ENCODE measurements at places on chromosomes 1 and 21. TPM values are rescaled to one million over a fixed set of nuclear protein-coding genes. Genes with fewer than 3 reads are reported as not detected.

DNA sequence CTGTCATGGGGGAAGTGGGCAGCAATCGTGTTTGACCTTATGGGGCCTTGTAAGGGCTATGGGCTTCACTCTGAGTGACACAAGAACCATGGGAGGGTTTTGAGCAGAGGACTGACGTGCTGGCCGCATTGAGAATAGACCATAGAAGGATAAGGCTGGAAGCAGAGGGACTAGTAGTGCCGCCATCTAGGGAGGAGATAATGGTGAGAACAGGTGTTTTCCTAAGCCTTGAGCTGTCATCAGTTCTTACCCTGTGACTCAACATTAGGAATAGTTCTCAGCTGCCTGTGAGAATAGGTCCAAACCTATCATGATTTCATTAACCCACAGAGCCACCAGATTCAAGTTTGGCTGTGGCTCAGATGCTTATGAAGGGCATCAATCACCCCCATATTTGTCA is 228.5 kb downstream of the CACNA1E start:
- no peak for DNase-seq

DNA sequence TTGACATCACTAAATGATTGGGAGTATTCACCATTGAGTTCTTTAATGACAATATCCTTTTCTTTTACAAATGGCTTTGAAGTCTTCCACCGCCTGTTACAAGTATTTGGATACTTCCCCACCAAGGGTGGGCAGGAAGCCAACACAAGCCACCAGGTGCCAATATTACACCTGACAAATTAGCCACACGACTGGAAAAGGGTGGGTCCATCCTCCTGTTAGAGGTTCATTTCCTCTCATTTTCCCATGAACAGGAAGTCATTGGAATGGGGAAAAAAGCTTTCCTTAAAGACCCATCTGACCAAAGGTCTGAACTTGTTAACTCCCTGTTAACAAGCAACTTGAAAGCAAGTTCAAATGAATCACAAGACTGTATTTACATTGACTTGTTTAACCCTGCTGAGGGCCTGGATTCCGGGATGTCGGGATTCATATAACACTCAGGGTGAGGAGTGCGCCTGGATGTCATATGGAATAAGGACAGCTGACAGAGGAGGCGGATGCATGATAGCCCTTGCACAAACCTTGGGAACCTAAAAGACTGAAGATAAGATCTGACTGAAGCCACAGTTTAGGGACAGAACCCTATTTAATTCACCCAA is 40.5 kb upstream of the PROX1 start:
- no peak for DNase-seq

DNA sequence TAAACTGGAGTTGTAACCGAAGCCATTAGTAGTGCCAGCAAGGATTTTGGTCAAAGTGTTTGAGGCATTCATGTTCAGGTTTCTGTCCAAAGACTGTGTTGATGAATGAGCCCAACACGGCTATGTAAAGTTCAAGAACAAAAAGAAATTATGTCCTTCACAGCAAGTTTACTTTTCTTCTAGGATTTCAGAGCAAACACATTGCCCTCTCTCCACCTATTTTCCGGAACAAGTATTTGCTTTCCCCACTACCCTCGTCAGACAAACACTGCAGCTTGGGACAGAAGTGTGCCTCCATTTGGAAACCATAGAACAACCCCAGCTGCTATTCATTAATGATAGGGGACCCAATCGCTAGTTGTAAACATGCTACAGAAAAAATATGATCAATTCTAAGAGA is 151.4 kb upstream of the C1orf105 start:
- DNase-seq, result no peak

- DNase-seq, result no peak
Observed at GRCh38 chr1:98045767-98046641, 125.2 kb upstream of the DPYD start.

- DNase-seq, result no peak
Observed at GRCh38 chr21:22827422-22827821, 1829.2 kb downstream of the NCAM2 start.

- no peak for DNase-seq
Observed at GRCh38 chr1:227914801-227915563, 32.8 kb downstream of the WNT9A start.

GRCh38 chr1:116902027-116902426 is 7.7 kb upstream of the PTGFRN start:
- DNase-seq, result no peak

DNA sequence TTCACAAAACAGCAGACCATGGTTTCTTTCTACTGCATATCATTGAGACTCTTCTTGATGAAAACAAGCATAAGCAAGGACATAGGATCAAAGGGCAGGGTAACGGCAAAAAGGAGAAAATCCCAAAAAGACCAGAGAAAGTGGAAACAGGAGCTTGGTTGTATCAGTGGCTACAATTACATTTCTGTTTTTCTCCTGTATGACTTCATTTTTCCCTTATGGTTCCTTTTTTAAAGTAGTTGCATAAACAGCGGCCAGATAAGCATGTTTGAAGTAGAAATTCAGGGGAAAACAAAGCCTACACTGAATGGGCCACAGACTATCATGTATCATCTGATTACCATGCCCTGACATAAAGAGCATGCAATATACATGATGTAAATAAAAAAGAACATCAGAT is 4.6 kb downstream of the EGLN1 start:
- DNase-seq, result no peak

DNA sequence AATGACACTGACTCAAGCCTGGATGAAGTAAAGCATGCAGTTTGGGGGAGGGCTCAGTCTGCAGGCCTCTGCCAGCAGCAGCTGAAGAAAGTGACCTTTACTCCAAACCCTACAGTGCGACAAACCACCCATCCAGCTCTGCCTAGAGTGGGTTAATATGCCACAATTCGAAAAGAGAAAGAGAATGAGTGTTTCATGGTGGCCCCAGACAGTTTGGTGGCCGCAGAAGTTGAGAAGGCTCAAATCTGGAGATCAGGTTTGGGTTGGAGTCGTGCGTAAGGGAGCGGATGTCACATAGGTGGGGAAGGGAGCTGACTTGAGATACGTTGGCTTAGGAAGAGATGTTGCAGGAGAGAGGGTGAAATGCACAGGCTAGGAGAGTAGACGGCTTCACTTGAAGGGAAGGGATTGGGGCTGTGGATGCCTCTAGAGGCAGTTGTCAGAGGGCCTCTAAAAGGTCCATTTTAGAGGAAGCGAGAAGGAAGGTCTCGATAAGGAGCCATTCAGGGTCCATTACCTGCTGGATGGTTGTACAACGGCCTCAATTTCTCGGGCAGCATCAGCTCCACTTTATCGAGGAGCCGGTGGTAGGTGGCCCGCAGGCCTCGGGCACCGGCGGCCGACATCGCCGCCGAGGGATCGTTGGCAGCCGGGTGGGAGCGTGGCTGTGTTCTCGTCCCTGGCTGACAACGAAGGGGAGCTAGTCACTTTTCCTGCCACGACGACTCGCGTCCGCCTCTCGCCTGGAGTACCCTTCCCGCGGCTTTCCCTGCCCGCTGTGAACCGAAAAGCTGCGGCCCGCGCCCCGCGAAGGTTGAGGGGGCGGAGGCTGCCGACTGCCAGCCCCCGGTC is 1.0 kb upstream of the DCAF6 start:
- DNase-seq, result no peak

- no peak for DNase-seq
Observed at GRCh38 chr21:39384674-39385298, 35.9 kb upstream of the HMGN1 start.

DNA sequence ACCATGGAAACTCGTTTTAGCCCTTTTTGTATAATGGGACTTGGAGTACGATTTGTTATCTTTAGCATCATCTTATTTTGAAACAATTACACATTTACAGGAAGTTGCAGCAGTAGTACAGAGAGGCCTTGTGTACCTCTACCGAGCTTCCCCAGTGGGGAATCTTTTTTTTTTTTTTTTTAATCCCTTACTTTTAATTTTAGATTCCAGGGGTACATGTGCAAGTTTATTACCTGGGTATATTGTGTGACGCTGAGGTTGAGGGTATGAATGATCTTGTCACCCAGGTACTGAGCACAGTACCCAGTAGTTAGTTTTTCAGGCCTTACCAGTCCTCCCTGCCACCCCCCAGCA is 45.9 kb downstream of the HHAT start:
- no peak for DNase-seq

DNA sequence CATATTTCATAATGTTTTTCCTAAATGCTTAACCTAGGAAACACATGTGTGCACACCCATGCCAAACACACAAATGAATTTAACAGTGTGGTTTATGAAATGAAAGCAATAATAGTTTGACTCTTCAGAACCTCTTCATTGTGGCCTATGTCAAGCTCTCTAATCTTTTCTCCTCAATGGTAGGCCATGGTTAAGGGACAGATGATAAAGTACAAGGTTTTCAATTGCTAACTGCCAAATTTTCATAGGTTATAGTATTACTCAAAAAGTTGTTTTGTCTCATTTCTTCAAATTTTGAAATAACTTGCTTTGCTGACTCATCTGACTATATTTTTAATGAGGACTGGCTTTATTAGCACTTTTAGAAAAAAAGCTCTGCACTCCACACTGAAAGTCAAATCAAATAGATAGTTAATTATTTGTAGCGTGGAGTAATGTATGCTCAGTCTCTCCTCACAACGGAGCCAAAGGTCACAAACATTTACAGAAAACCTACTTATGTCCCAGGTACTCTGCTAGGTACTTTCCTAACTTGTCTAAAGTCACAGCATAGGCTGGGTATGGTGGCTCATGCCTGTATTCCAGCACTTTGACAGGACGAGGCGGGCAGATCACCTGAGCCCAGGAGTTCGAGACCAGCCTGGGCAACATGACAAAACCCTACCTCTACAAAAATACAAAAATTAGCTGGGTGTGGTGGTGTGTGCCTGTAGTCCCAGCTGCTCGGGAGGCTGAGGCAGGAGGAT is 3.0 kb upstream of the ADCY10 start:
- no peak for DNase-seq

- DNase-seq, result no peak
Observed at GRCh38 chr1:72827278-72827677, 544.9 kb upstream of the NEGR1 start.

- peak; percentile 91 for DNase-seq
Observed at GRCh38 chr1:207805841-207806421, 54.1 kb downstream of the CD46 start.

GRCh38 chr1:9823693-9823942 is 147 bp downstream of the CLSTN1 start:
- DNase-seq, result no peak

- no peak for DNase-seq
Observed at GRCh38 chr1:98292994-98293393, 368.5 kb upstream of the SNX7 start.

DNA sequence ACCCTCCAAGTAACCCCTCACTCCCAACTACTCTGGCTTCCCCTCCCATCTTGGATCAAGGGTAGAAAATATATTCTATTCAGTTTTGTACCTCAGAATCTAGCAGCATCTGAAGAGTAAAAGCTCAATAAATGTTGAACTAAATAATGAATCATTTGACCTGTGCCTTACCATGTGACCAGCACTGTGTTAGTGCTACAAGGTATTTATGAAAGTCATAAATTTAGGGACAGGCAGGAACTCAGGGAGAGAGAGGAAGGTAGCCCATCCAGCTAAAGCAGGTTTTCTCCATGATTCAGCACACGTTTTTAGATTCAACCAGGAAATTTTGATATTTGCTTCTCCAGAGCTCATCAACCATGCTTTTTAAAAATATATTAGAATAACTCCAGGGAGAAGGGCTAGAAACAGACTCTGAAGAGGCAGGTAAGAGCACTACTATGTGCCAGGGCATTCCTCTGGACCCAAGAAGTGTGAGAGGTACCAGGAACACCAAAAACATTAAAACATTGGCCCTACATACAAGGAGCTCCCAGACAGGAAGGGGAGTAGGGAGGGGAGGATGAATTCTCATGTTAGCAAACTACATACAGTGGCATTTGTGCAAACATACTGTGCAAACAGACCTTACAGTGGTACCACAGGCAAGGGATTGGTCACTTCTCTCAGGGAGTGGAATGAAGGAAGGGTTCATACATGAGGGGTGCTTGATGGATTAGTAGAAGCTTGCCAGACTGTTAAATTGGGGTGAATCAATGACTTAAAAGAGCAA is 64.3 kb downstream of the FYB2 start:
- DNase-seq, result no peak

- DNase-seq, result peak; percentile 99
Observed at GRCh38 chr21:33479679-33480480, at the start of gene TMEM50B. Gene TMEM50B, minus strand, starts transcription at chr21:33479974. Its CDS starts 11,089 bp downstream, at chr21:33468885.

GRCh38 chr1:68213843-68214242 is 18.5 kb downstream of the WLS start:
- DNase-seq, result peak; percentile 79

- DNase-seq, result no peak
Observed at GRCh38 chr21:20646431-20647165, 351.6 kb upstream of the NCAM2 start.

DNA sequence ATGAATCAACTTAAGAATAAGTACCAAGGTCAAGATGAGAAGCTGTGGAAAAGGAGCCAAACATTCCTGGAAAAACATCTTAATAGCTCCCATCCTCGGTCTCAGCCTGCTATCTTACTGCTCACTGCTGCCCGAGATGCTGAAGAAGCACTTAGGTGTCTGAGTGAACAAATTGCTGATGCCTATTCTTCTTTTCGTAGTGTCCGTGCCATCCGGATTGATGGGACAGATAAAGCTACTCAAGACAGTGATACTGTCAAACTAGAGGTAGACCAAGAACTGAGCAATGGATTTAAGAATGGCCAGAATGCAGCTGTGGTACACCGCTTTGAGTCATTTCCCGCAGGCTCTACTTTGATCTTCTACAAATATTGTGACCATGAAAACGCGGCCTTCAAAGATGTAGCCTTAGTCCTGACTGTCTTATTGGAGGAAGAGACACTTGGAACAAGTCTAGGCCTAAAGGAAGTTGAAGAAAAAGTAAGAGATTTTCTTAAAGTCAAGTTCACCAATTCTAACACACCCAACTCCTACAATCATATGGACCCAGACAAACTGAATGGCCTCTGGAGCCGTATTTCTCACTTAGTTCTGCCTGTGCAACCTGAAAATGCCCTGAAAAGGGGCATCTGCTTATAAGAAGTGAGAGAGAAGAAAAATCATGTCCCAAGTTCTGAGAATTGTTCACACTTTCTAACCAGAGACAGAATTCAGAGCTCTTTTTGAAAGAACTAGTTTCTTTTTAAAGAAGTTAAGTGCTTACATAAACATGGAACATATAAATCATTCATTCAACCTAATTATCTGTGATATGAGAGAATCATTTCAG is 35.7 kb downstream of the TOR1AIP1 start:
- no peak for DNase-seq

- no peak for DNase-seq
Observed at GRCh38 chr1:200033511-200034261, 6.2 kb downstream of the NR5A2 start.

The ZNF281 gene
- total RNA-seq, result 13.1 TPM

The IL6R gene
- 16.5 TPM for total RNA-seq

The DIRAS3 gene
- 2.1 TPM for total RNA-seq

The TCHHL1 gene
- not detected for total RNA-seq

The CYP4Z1 gene
- total RNA-seq, result 1.0 TPM

The TEX38 gene
- not detected for total RNA-seq

The DNASE2B gene
- total RNA-seq, result not detected

The SCMH1 gene
- total RNA-seq, result 50.3 TPM

The SMCP gene
- not detected for total RNA-seq

The CFHR5 gene
- total RNA-seq, result not detected

The AMY2B gene
- 16.7 TPM for total RNA-seq

The REN gene
- not detected for total RNA-seq

The S1PR1 gene
- 71.0 TPM for total RNA-seq

The PADI4 gene
- 1.7 TPM for total RNA-seq

The SETDB1 gene
- 56.2 TPM for total RNA-seq

The GBP2 gene
- total RNA-seq, result 123 TPM

The CELA2B gene
- 0.45 TPM for total RNA-seq

The CD84 gene
- 22.9 TPM for total RNA-seq
